Stimulated activated CD4-positive, alpha-beta T cell treated with anti-CD3 and anti-CD28 coated beads, Interleukin-2, amount 100 ng/mL, for 24 hours (primary cell): ENCODE measurements at places on chromosomes 4 and X.

DNA sequence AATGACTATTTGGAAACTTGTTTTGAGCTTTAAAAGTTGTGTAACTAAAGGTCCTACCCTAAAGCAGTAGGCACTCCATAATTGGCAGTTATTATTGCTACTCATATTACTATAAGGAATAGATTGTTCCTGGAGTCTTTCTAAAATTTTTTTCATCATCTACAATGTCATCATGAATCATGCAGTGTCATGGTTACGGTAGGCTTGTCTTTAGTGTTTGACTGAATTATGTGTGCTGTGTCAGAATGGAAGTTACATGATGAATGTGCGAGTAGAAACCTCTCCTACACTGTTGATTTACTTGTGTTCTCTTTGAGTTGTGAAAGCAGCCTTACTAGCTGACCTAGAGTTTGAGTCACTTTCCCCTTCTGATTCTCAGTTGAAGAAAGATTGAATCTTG is 1099.9 kb downstream of the RAPGEF2 start:
- DNase-seq = no peak

DNA sequence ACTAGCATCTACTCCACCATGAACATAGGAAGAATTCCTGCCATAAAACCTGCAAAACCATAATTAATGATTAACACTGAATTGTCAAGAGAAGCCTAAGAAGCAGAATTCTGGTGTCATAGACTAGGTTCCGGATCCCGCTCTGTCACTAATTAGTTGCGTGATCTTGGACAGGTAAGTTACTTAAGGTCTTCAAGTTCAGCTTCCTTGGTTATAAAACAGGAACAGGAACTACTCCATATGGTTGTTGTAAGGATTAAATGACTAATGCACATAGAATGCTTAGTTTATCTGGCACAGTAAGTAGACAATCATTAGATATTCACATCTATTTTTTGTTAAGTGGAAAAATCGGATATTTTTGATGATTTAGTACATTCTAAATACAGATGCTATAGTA is 14.3 kb downstream of the G3BP2 start:
- no peak for DNase-seq

- DNase-seq = no peak
Observed at GRCh38 chr4:43816116-43816515, 632.5 kb downstream of the KCTD8 start.

- DNase-seq = no peak
Observed at GRCh38 chr4:2913168-2913567, 50.0 kb downstream of the NOP14 start.

DNA sequence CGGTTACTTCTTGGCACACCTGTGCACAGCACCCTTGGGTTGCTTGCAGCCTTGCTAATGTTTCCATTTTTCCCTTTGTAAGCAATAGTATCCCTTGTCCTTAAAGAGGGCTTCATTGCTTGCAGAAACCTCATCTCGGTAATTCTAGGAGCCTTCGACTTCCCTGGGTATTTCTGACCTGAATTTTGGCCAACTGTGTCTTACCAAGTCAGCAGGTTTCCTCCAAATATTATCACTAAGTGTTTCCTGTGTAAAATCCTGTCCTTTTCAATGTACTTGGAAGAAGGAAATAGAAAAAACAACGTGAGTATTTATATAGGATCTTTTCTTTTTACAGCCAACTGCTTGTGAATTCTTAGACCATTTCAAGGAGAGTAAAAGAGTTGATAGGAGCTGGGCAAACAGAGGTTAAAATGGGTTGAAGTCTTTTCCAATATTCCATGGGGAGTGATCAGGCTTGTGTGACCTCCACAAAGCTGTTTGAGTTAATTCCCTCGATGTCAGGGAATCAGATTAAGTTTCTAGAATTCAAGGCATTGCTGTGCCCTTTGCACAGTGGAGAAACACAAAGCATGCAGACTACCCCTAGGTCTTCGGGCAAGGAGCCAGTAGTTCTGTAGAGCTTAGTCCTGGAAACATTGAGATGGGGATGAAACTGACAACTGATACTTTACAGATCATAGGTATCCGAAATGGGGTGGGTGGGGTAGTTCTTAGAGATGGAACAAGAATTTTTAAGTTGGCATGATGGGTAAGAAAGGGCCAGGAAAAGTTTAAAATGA is 209.9 kb downstream of the CPE start:
- DNase-seq = no peak

GRCh38 chr4:146183209-146183608 is 7.7 kb downstream of the LSM6 start:
- DNase-seq = no peak

- DNase-seq = no peak
Observed at GRCh38 chrX:139881572-139881971, 51.3 kb downstream of the ATP11C start.

DNA sequence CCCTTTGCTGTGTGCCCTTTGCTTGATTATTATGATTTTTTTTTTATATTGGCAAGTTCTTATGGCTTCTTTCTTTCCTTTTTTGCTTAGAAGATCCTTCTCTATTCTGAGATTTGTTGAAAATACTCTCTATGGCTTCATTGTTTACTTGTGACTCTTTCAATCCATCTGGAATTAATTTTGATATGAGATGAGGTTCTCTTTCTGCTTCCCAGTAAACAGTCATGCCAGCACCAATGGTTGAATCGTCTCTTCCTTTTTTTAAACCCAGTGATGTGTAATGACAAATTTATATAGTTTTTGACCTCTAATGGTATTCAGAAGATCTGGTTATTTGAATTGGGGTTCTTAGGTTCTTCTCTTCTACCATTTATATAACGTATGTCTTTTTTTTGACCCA is 121.8 kb downstream of the ARHGAP10 start:
- no peak for DNase-seq

- no peak for DNase-seq
Observed at GRCh38 chr4:16532240-16532970, 306.1 kb upstream of the TAPT1 start.

DNA sequence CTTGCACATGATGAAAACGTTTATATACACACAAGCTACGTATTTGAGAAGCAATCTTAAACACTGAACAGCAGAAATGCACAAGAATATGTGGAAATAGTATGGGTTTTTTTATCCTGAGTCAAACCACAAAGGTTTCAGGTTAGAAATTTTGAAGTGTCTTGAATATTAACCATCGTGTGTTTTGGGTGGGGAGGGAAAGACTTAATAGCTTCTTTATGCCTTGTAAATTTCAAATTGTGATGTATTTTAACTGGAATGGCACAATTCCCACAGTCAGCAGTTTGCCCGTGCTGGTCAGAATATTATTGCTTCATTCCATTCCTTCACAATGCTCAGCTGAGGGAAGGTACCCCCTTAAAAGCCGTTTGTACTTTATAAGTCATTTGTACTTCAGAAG is 67.4 kb upstream of the WDR1 start:
- DNase-seq = no peak

DNA sequence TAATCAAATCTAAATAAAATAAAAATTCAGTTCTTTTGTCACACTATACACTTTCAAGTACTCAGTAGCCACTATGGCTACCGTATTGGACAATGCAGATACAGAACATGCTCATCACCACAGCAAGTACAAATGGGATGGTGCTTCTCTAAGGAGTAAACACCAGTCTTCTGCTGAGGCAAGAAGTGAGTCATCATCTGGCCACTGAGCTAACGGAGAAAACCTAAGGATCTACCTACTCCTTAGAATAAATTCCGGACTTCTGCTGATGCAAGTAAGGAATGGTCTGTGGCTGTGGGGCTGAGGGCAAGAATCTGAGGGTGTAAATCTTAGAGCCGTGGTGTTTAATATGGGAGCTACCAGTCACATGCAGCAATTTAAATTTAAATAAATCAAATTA is 11.3 kb upstream of the RBMXL3 start:
- no peak for DNase-seq

- DNase-seq = no peak
Observed at GRCh38 chrX:154751203-154751668, 359 bp upstream of the GAB3 start.

GRCh38 chr4:56468097-56468422 is 643 bp downstream of the SRP72 start:
- DNase-seq = peak; percentile 29

DNA sequence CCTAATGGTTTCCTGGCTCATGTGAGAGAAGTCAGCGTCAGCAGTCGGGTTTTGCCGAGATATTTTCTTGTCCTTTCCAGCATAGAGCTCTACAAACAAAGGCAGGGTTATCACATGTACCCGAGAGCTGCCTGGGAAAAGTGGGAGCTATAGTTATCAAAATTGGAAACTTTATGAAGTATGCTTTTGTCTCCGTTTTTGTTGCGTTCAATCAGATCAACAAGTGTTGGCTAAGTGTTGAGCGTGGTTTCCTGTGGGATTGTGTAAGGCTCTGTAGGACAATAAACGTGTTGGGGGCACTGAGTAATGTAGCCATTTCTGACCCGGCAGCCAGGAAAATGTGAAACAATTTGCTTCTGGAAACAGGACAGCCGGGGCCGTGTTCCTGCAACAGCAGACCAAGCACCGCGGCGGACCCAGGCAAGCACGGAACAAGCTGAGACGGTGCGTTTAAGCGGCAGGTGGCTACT is at the start of gene BMX:
BMX (plus strand) TSS at position 311 of the 470 bp plus-strand sequence. CDS start 7,547 bp downstream, outside the sequence.
- no peak for DNase-seq

DNA sequence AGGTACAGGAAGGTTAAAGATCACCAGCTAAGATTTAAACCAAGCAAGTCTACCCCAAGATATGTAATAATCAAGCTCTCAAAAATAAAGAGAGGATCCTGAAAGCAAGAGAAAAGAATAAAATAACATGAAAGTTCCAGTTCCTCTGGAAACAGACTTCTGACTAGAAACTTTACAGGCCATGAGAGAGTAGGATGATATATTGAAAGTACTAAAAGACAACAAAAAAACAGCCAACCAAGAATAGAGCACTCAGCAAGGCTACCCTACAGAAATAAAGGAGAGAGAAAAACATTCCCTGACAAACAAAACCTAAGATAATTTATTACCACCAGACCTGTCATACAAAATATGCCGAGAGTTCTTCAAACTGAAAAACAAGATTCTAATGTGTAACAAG is 450.5 kb downstream of the ARAP2 start:
- DNase-seq = no peak
